ENCODE measurements at places on chromosomes 7 and 10.

DNA sequence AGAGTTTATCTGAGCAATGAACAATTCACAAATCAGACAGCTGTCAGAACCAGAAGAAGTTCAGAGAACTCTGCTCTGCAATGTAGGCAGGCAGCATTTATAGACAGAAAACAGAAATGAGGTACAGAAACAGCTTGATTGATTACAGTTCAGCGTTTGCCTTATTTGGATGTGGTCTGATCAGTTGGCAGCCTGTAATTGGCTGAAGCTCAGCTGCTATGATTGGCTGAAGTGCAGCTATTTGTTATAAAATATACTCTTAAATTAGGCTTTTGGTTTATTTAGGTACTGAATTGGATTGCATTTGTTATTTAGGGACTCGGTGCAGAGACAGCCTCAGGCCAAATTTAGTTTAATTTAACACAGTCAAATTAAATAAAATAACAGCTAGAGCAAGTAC lies 85.8 kb upstream of the JAZF1 start:
- no peak for DNase-seq

- DNase-seq, result no peak
These were observed 63.3 kb downstream of the BMPER start for GRCh38 chr7:33968591-33968990.

GRCh38 chr7:77685233-77685632 lies 11.0 kb upstream of the RSBN1L start:
- DNase-seq, result peak; percentile 78

DNA sequence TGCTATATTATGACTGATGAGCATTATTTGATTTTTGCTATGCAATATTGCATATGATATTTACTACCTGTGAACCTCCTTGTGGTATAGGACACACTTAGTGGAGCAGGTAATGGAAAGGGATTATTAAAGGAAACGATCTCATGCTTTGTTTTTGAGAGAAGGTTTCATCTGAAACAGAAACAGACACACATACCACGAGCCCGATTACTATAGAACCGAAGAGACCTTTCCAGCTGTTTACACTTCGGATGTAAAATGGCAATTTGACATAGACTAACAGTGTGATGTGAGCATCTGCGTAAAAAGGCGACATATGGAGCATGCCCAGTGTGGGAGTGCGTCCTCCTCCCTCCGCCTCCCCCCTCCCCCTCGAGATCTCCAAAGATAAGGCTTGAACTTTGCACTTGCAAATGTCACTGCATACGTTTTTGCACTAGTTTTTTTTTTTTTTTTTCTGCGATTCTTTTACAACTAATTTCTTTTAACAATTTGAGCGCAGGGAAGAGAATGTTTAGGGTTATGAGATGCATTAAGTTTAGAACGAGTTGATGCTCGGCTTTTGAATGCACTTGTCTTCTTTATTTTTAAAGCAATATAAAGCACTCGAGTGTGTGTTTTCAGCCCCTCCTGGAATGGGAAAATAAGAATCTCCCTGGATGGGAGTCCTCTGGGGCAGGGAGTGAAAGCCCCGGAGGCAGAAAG lies 251.0 kb downstream of the NSUN6 start:
- DNase-seq, result no peak

DNA sequence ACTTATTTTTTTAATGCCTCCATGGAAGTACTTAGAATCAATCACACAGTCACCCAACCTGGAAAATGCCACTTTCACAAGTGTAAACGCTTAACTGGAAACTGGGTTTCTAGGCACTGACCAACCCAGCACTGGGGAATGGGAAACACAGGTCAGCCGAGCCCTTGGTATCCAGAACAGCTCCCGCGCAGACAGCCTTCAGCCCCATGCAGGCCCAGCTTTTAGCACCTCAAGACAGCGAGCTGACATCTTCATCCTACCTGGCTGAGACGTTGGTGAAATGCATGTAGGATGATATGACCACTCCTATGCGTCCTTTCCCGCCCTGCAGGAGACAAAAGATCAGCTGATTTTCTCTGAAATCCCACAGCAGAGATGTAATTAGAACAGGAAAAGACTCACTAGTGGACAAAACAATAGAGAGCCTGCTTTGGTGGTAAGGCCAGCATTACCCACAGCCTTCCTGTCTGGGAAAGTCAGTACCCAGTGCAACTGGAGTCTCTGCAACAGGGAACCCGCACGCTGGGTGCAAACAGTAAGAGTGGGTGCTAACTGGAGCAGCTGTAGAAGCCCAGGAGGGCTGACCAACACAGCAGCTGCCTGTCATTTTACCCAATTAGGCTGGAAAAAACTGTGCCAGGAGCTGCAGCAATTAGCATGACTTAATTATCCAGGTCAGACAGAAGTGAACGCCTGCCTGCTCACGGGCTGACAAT lies 153.7 kb downstream of the TNS3 start:
- no peak for DNase-seq

DNA sequence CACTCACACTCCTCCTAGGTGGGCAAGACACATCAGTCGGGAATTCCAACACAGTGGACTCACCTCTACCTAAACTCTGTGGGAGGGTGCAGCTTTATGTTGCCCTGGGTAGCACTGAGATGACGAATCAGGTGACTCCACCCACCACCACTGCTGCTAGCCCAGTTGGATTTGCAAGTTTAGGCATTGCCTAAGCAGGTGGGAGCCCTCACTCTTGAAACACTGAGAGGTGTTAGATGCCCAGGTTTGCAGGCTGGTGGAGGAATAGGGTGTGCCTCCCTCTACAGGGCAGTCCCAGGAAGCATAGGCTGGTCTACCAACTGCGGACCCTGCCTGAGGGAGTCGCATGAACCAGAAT lies 708.9 kb downstream of the POM121L12 start:
- no peak for DNase-seq

- DNase-seq, result no peak
These were observed 229.8 kb downstream of the FGFR2 start for GRCh38 chr10:121368347-121369025.

GRCh38 chr10:113960617-113961181 lies 83.0 kb upstream of the ADRB1 start:
- DNase-seq, result peak; percentile 61

- peak; percentile 85 for DNase-seq
These were observed 99.7 kb downstream of the PAXIP1 start for GRCh38 chr7:154903083-154903731.

GRCh38 chr10:118042336-118042735 lies 4.4 kb downstream of the RAB11FIP2 start:
- no peak for DNase-seq

- peak; percentile 68 for DNase-seq
These were observed 2.6 kb downstream of the PSMG3 start for GRCh38 chr7:1567049-1567771.

DNA sequence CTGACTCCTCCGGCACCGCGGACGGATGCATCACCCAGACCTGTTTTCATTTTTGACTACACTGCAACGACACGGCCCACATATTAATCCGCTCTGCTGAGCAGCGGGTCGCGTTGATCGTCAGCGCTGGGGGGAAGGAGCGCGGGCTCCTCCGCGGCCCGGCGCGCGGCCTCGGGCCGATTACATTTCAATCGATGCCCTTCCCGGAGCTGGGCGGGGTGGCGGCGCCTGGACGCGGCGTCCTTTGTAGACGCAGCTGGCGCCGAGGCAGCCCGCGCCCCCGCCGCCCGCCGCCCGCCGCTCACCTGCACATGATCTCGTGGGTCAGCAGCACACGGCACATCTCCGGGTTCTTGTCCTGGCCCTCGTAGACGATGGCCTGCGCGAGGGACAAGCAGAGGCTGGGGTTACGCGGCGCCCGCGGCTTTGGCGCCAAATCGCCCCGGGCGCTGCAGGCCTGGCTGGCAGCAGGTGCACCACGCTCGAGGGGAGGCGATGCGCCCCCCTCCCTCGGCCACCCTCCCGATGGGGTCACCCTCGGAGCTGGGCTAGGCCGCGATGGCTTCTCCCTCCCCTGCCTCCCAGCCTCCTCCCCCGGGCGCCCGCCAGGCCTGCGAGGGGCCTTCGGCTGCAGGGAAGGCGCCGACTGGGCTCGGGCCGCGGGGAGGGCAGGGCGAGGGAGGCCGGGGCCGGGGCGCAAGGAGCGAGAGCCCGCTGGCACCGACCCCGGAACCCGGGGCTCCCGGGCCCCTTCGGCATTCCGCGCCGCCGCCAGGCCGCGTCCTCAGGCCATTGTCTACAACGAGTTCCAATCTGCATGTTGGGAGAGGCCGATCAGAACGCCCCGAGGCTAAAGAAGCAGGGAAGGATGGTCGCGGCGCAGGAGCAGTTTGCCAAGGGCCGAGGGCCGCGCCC lies 5.2 kb downstream of the EBF3 start:
- peak; percentile 38 for DNase-seq

GRCh38 chr10:69994262-69994661 lies 58.4 kb upstream of the MACROH2A2 start:
- DNase-seq, result peak; percentile 48

- no peak for DNase-seq
These were observed 34.8 kb downstream of the CDH23 start for GRCh38 chr10:71431239-71432100.

- peak; percentile 84 for DNase-seq
These were observed 67.8 kb downstream of the NAMPT start for GRCh38 chr7:106216923-106217542.

DNA sequence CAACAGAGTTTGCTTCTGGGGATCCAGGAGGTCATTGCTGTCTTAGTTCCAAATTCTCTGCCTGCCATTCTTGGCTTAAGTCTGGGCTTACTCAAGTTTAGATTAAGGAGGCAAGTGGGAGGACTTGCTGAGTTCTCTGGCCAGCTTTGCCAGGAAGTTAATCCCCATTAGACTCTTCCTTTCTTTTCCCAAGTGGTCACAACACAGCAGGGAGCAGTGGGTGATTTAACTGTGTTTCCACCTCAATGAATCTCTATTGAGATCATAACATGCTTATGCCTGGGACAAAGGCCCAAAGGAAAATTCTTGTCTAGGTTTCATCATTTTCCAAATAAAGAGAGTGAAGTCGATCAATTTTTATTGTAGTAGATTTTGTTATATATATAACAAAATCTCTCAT lies 1159.6 kb downstream of the SORCS3 start:
- no peak for DNase-seq

DNA sequence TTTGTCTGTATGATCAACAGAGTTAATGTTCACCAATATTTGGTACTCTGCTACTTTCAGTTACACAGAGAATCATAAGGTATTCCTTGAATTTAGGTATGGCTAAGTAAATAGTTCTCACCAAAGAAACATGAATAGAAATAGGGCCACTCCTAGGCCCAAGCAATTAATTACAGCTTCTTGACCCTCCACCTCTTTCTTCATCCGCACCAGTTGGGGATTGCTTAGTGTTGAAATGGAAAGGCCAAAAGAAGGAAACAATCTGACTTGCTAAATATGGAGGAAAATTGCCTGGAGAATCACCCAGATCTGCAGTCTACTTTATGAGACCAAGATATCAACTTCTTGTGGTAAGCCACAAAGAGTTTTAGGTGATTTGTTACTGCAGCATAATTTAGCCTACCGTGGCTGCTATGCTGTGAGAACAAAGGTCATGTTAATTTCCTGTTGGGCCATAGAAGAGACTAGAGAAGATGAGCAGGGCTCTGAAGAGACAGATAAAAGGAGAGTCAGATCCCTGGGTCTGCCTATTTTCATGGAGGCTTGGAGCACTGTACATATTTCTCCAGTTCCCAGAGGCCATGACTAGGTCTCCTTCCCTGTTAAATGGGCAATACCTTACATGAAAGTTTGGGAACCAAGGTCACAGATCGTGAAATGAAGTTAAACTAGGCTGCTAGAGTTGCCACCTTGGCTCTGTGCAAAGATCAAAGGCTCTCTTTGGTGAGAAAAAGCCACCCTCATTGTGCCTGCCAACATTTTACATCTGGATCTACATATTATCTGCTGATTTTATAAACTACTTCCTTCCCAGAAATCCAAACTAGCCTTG lies 93.3 kb upstream of the GDF10 start:
- no peak for DNase-seq

GRCh38 chr7:94289071-94289470 lies 105.6 kb upstream of the COL1A2 start:
- peak; percentile 56 for DNase-seq

DNA sequence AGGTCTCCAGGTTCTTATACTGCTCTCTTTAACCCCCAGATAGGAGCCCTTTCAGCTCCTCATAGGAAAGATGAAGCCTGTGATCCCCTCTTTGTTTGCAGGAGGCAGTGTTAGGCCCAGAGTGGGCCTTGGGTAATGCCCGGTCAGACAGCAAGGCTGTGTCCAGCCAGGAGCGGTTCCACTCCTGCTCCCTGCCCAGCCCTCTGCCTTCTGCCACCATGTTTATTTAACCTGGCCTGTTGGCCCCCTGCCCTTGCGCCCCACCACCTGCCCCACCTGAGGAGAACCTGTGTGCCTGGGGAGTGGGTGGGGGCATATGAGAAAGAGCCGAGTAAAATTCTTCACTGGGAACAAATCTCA lies 24.3 kb downstream of the CDH23 start:
- DNase-seq, result no peak

- DNase-seq, result no peak
These were observed 90.8 kb upstream of the EEPD1 start for GRCh38 chr7:36062154-36062815.

DNA sequence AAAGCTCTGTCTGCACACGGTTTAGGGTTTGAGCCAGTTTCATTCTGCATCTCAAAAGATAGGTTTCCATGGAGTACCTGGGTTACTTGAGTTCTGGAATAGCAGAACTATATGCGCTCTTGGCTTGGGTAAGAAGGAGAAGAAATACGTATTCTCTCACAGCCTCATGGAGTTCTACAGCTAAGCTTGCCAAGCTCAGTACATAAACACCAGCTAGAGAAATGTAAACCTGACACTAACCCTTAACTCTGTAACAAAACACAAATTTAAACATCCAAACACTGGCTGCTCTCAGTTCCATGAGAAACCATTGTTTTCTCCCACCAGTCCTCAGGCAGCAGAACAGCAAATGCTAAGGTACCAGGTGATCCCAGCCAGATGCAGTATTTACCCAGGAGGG lies 557.2 kb downstream of the INHBA start:
- DNase-seq, result no peak

GRCh38 chr10:32943854-32944661 lies 14.0 kb downstream of the ITGB1 start:
- no peak for DNase-seq

- no peak for DNase-seq
These were observed 92.4 kb downstream of the GLI3 start for GRCh38 chr7:42144604-42145003.

GRCh38 chr7:47654672-47655298 lies 72.9 kb upstream of the TNS3 start:
- DNase-seq, result no peak

- DNase-seq, result peak; percentile 75
These were observed 6.5 kb upstream of the DENND2A start for GRCh38 chr7:140646931-140647647.

Measured in stomach (tissue), 19 donors.